Purkinje cell (primary cell): ENCODE measurements at places on chromosomes 1 and 21. TPM values are rescaled to one million over a fixed set of nuclear protein-coding genes. Genes with fewer than 3 reads are reported as not detected.

Gene C1orf167
- not detected in 2 replicates for polyA plus RNA-seq

Gene TACSTD2
- polyA plus RNA-seq, result not detected in 2 replicates

Gene CSMD2
- polyA plus RNA-seq, result 0.43 and 0.85 TPM in 2 replicates

Gene PTPN14
- polyA plus RNA-seq, result 0.43 and 0.46 TPM in 2 replicates

Gene VPS26C
- polyA plus RNA-seq, result 15.7 and 24.4 TPM in 2 replicates

Gene FAM72D
- 0.88 and 1.2 TPM in 2 replicates for polyA plus RNA-seq

Gene S100B
- polyA plus RNA-seq, result 1,112 and 1,250 TPM in 2 replicates

Gene ZNF648
- 0.07 and 0.17 TPM in 2 replicates for polyA plus RNA-seq

Gene HFM1
- polyA plus RNA-seq, result 4.1 and 7.1 TPM in 2 replicates

Gene PLA2G2F
- not detected in 2 replicates for polyA plus RNA-seq

Gene WNT2B
- 1.3 and 2.2 TPM in 2 replicates for polyA plus RNA-seq

Gene CFAP107
- polyA plus RNA-seq, result not detected in 2 replicates

Gene BACH1
- 5.5 and 13.2 TPM in 2 replicates for polyA plus RNA-seq

Gene GJA8
- not detected in 2 replicates for polyA plus RNA-seq

Gene TTLL7
- 45.7 and 47.7 TPM in 2 replicates for polyA plus RNA-seq

Gene GBP6
- polyA plus RNA-seq, result not detected in 2 replicates

Gene SLC26A9
- polyA plus RNA-seq, result 0.36 TPM in 1 of 2 replicates, not detected in the other
